GM18507 (cell line): ENCODE measurements at places on chromosomes 13 and 19.

DNA sequence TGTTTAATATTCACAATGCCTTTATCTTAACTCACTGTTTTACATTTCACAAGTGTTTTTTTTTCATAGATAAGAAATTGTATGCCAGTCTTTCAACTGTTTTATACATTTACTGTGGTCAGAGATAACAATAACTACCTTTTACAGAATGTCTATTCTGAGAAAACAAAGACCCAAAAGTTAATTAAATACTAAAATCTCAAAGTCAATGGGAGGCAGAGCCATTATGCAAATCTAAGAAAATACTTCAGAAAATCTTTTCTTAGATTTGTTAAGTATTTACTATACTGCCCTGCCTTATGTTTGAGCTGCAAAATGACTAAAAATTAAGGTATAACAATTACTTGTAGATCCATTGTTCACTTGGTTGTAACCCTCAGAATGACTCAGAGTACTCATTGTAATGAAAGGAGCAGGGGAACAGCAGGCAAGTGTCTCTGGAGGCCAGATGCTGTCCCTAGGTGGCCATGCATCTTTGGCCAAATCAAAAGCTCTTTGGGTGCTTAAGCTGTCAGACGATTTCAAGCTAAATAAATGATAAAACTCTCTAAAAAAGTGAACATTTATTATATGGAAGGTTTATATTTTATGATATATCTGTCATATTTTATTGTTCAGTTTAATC is 770.1 kb upstream of the PCDH20 start:
- DNase-seq = no peak

- no peak for DNase-seq
Measured at GRCh38 chr13:34750078-34750931, 191.8 kb upstream of the NBEA start.

DNA sequence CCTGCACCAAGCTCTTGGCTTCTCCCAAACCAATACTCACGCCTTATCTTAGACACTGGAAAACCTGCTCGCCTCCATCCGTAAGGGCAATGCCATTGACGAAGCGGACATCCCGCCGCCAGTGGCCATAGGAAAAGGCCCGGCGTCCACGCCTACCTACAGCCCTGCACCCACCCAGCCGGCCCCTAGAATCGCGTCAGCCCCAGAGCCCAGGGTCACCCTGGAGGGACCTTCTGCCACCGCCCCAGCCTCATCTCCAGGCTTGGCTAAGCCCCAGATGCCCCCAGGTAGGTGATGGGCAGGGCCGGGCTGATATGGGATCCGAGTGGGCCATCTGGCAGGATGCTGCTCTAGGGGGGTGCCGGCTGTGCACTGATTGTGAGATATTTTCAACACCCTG is 7.4 kb downstream of the CC2D1A start:
- DNase-seq = no peak

DNA sequence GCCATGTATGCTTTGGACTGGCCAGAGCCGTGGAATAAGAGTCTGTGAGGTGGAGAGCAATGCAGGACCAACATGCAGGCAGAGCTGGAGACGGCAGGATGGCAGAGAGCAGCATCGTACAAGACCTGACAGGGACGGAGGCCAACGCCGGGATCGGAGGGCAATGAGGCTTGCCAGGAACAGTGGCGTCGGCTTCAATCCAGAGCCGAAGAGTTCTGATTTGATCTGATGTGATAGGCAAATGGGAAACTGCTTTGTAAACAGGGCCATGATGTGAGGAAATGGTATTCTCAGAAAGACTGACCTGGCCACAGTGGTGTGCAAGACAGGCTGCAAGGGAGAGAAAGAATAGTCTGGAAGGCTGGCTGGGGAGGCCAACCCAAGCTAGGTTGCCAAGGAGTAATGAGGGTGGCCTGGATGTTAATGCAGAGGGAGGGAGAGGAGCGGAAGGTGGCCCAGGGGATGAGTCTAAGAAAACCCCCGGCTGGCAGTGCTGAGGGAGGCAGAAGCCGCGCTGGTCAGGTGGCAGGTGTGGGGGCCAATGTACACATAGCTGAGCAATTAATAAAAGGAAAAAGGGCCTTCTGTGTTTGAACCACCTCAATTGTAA is 26.7 kb downstream of the RCBTB2 start:
- no peak for DNase-seq

- peak; percentile 47 for DNase-seq
Measured at GRCh38 chr13:50236898-50237318, 221.7 kb downstream of the KCNRG start.
